ENCODE measurements at places on chromosomes 5 and 9.

DNA sequence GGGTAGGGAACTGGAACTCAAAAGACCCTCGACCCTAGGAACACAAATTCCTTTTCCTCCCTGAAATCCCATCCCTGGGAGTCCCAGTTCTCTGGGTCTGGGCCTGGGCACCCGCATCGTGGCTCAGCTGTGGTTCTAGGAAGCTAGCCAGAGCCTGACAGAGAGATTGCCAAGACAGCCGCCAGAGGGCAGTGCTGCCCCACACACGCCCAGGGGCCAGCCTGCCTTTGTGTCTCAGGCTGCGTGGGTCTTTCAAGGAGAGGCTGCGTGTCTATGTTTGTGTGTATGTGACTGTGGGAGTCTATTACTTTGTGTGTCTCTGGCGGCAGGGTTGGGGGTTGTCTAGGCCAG, 32.0 kb upstream of the TTLL11 start:
- DNase-seq, result peak; percentile 70

- no peak for DNase-seq
Observed at GRCh38 chr5:5486122-5486521, 63.6 kb downstream of the ICE1 start.

GRCh38 chr5:84364043-84364442, 20.6 kb downstream of the EDIL3 start:
- no peak for DNase-seq

DNA sequence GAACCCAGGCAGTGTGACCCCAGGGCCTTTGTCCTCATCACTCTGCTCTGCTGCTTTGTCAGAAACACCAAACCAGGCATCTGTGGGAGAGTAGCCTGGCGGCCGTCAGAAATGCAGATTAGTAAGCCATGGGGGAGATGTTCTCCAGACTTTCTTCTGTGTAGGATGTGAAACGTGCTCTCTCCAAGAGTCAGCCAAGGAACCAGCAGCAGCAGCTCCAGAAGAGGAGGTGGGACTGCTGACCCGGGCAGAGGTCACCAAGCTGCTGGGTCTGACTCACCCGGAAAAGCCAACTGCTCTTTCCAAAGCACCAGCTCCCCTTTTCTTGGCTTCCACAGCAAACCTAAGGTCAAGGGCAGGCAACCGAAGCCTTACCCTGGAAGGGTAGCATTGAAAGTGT, 14.4 kb upstream of the ABLIM3 start:
- no peak for DNase-seq

- no peak for DNase-seq
Observed at GRCh38 chr5:59259237-59259636, 634.3 kb downstream of the PDE4D start.

- no peak for DNase-seq
Observed at GRCh38 chr9:21589344-21590056, 107.4 kb upstream of the IFNE start.

All from uterus (tissue), 4 donors.